ENCODE measurements at places on chromosomes 3 and 15. TPM values are rescaled to one million over a fixed set of nuclear protein-coding genes. Genes with fewer than 3 reads are reported as not detected.

The ASB14 gene
- not detected for total RNA-seq

The FSIP1 gene
- 0.17 TPM for total RNA-seq

The ADCY5 gene
- total RNA-seq = under 0.01 TPM

The MYL3 gene
- total RNA-seq = not detected

The ZNF385D gene
- 1.3 TPM for total RNA-seq

The ITIH1 gene
- total RNA-seq = not detected
